ENCODE measurements at places on chromosomes 13 and 19.

GRCh38 chr13:45055902-45056648, 64.2 kb upstream of the GTF2F2 start:
- no peak for DNase-seq

- DNase-seq = no peak
Measured at GRCh38 chr13:90084684-90085290, 1262.7 kb upstream of the MIR17HG start.

DNA sequence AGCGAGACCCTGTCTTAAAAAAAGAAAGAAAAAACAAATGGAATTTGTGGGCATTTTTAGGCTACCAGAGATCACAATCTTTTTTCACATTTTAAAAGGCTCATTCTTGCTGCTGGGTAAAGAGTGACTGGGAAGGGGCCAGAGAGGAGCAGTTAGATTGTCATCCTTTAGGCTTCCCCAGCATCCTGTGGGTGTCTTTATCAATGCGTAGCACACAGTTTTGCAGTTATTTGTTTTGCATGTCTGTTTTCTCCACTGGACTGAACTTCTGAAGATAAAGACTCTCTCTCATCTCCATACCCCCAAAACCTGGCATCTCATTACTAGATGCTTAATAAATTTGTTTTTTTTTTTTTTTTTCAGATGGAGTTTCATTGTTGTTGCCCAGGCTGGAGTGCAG, 2.1 kb upstream of the UTP14C start:
- no peak for DNase-seq

DNA sequence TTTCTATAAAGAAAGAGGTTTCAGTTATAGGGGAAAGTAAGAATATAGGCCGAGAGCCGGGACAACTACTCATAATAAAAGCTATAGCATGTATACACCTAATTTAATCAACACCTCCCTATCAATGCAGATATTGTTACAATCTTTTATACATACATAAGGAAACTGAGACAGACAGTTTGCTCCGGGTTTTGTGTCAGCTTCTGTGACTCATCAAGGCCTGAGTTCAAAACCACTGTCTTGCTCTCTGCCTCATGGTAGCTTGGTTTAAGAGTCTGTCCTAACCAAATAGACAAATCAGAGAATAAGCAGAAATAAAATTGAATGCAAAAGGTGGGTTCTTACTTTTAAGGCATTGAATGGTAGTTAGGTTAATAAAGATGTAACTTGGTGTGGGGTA, 222.9 kb downstream of the GGACT start:
- no peak for DNase-seq

DNA sequence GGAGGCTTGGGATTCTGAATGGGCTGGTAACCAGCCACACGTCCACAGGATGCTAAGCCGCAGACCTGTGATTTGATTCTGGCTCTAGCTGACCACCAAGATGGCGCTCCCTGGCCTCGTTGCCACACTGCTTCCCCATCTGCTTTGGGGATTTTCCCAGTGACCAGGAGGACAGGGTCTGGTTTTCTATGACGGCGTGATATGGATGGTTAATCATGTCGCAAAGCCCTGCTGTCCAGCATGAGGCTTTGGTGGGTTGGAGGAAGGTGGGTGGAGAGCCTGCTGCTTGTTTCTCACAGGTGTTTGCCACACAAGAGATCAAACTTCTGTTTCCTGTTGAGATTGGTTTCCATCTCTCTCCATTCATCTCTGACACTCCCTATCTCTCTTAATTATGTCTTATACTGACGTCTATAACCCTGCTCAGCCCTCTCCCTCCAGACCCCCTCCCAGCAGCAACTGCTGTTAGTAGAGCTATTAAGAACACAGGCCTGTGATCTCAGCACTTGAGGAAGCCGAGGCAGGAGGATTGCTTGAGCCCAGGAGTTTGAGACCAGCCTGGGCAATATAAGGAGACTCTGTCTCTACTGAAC, 102.7 kb downstream of the SIPA1L3 start:
- DNase-seq = no peak

- DNase-seq = no peak
Measured at GRCh38 chr13:37811441-37811840, 58.1 kb downstream of the TRPC4 start.

DNA sequence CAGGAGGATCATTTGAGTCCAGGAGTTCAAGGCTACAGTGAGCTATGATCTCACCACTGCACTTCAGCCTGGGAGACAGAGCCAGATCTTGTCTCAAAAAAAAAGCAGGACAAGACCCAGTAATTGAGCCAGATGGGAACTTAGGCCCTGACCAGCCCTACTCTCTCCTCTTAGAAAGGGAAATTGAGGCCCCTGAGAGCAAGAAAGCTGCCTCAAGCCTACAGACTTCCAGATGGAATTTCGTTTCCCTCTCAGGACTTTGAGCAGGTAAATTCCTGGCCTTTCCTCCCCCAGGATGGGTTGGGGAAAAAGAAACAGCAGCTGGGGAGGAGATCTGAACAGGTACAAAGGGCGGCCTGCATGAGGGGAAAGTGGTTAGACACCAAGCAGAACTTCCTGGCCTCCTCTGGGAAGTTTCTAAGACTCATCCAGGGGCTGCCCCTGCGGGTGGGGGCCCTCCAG, 3.6 kb upstream of the BCL3 start:
- DNase-seq = no peak

GRCh38 chr13:106493533-106494220, 41.8 kb downstream of the EFNB2 start:
- peak; percentile 13 for DNase-seq

GRCh38 chr13:109976206-109976997, 190.0 kb upstream of the IRS2 start:
- no peak for DNase-seq

DNA sequence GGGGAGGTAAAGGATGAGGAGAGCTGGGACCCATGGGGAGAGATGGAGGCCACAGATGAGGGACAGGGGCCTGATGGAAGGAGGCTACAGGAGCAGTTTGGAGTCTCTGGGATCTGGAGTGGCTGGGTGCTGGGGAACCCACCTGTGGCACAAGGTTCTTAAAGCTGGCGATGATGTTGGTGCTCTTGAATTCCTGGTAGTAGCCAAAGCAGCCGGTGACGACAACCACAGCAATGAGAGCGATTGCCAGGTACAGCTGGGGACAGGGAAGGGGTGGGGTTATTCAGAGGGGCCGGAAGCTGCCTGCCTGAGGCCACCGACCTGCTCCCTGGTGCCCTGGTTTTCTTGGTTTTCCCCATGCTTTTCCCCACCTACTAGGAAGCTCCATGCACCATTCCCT, 2.8 kb downstream of the ATP4A start:
- DNase-seq = no peak

GRCh38 chr13:27319404-27319803, 48.8 kb downstream of the RASL11A start:
- no peak for DNase-seq

GRCh38 chr13:106034201-106034600, 501.3 kb downstream of the EFNB2 start:
- no peak for DNase-seq

DNA sequence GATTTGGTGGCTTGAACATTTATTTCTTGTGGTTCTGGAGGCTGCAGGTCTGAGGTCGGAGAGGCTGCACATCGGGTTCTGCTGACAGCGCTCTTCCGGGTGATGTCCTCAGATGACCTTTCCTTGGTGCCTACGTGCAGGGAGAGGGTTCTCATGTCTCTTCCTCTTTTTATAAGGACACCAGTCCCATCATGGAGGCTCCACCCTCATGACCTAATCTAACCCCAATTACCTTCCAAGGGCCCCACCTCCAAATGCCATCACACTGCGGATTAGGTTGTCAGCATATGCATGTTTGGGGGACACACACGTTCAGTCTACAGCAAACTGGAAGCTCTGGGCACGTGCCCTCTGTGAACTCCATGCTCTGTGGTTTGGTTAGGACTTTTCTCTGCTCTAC, 338.6 kb downstream of the FGF9 start:
- DNase-seq = no peak

DNA sequence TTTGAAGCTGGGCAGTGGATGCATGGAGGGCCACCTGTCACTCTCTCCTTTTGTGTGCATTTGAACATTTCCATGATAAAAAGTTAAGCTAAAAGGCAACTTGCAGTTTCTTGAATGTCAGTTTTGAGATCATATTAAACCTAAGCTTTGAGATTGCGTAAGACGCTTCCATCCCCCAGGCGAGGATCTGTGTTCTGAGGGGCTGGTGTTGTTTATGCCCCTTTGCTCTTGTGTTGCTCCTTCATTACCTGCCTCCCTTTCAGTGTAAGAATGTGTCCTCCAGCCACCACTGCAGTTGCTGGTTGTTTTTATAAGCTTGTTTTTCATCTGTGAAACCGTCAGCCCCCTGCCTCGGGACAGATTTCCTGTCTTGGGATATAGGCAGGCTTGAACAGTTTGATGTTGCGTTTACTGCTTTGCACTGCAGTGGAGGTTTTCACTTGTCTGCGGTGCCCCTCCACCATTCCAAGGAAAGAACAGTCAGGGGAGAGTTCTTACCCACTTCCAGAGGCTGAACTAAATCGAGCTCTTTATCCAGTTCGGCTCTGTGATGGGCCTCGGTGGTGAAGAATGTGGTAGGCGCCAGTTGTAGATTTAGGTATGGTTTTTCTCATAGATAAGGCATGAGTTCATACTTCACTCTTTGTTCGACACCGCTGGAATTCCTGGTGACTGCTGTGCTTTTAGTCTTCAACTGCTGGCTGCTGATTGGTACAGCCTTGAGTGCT, 96.8 kb downstream of the ARHGEF7 start:
- no peak for DNase-seq

- DNase-seq = no peak
Measured at GRCh38 chr13:111336666-111337065, 16.2 kb downstream of the TEX29 start.

DNA sequence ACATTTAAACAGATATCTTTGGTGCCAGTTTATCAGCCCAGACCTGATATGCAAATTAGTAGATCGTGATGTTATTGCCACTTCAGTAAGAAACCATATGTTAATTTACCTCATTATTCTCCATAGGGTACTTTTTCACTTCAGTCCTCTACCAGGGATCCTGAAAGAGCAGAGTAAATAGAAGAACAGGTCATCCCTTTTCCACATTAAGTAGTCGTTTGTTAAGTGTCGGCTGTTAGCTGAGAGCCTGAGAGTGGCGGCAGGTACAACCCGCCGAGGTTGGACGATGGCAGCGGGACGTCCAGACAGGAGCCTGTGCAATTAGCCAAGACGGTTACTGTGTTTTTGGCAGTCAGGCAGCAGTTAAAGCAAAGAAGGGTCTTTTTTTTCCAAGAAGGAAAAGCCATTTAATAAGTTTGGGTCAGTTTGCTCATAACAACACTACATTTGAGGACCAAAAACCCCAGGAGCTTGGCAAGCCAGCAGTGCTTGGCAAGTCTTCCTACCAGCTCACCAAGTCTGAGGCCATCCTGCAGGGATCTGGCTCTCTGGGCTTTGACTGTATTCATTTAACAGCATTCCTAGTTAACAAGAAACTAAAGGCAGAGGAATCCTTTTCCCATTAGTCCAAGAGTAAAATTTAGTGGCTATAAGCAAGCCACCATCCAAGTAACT, 231.8 kb downstream of the SHISA2 start:
- DNase-seq = no peak

DNA sequence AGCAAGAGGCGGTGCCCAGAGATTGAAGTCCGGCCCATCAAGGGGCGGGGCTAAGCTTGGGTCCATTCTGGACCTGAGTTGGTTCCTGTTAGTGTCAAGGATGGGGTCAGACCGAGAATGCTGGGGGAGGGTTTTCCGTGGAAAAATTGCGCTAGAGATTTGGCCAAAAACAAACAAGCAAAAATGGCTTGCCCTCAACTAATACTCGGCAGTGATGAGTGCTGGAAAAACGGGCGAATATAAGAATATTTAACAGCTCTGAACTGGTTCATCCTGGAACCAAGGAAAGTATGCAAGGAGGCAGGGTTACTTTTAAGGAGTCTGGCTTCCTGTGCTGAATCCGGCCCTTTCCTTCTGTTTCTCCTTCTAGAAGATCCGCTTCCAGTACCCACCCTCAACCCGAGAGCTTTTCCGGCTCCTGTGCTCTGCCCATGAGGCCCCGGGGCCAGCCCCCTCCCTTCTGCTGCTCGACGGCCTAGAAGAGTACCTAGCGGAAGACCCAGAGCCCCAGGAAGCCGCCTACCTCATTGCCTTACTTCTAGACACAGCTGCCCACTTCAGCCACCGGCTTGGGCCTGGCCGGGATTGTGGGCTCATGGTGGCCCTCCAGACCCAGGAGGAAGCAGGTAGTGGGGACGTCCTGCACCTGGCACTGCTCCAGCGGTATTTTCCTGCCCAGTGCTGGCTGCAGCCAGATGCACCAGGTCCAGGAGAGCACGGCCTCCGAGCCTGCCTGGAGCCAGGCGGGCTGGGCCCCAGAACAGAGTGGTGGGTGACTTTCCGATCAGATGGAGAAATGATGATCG, 880 bp downstream of the SWSAP1 start:
- DNase-seq = peak; percentile 79

DNA sequence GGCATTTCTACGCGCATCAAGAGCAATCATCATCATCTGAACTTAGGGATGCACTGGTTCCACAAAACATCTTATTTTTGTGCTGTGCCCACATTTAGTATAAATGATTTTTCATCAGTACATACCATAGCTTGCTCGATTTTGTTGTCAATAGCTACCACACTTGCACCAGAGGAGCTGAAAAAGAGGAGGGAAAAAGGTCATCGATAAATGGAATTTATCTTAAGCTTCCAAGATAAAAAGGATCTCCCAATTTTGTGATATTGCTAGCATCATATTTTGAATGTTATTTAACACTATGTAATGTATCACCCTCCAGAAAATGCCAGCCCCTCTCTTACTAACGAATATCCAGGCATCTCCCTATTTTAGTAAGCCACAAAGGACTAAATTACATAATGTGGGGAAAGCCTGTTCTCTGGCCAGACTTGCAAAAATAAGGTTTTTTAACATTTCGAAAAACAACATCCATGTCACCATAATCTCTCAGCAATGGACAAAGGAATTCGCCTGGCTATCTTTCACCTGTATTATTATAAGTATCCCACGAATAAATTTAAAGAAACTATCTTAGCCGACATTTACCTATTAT, 62.4 kb downstream of the SERP2 start:
- no peak for DNase-seq

GRCh38 chr19:51796195-51796679, 1.3 kb downstream of the FPR3 start:
- no peak for DNase-seq

DNA sequence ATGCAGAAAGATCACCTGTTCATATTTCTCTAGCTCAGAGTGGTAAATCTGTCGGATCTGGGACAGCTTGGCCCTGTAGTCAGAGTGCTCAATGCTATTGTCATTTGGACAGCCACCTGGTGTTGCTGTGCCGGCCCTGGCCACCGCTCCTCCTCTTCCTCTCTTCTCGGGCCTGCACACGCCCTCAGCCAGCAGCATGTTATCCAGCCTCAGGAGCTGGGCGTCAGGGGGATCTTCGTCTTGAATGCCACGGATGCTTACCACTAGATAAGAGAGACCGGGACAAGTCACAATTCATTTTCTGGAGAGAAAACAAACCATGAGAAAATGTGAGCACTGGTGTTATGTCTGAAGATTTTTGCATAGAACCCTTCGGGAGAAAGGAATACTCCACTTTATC, 32.5 kb downstream of the CILP2 start:
- DNase-seq = no peak

DNA sequence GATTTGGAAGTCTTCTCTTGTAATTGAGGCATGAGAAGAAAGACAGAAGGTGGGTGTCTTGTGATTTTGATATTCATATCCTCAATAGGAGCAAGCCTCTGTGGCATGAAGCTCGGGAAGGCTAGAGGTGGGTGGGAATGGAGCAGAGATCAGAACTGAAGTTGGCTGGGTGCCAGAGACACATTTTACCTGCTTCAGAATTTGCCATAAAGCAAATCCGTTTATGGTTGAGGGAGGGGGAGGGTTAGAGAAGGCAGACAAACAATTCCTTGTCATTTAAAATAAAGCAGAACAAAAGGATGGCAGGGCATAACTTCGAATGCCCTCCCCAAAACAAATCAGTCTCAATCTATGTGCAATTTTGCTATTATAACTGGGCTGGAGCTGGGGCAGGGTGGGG, 305.9 kb downstream of the KLF5 start:
- no peak for DNase-seq

Data from CD4-positive, alpha-beta T cell treated with Interleukin-12 subunit alpha and Interleukin-12 subunit beta, for 1 hour (primary cell).